MV-4-11 (cell line): ENCODE measurements at places on chromosomes 4 and X.

DNA sequence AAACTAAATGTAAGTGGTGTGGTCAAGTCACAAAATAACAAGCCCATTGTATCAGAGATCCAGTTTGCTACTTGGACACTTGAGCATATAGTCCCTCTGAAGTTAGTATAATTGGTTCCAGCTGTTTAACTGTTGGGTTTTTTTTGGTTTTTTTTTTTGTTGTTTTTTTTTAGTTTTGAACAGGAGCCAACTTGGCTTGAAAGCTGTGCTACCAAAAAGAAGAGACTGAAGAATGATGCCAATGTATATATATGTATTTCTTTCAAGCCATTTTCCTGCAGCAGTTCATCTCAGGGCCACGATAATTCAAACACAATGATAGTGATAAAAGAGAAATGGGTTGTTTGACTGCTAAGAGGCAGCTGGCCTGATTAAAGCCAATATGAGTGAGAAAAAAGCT, 138.3 kb downstream of the PCDH18 start:
- DNase-seq: no peak

DNA sequence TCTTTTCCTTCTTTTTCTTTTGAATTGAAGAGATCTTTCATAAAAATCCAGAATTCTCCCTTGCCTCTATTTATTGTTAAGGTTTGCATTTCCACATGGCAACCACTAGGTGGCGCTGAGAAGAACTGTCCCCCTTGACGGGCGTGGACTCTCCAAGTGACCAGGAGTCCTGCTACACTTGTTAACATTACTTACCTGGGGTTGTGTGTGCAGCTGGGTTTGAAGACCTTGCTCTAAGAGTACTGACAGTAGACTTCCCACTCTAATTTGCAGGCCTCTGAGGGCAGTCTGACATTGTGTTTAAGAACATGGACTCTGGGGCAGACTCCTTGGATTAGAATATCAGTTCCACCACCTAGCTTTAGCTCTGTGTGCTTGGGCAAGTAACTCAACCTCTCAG, 52.8 kb downstream of the GPRIN3 start:
- DNase-seq: no peak

- no peak for DNase-seq
These were observed 32.7 kb downstream of the SMARCAD1 start for GRCh38 chr4:94240384-94240783.

DNA sequence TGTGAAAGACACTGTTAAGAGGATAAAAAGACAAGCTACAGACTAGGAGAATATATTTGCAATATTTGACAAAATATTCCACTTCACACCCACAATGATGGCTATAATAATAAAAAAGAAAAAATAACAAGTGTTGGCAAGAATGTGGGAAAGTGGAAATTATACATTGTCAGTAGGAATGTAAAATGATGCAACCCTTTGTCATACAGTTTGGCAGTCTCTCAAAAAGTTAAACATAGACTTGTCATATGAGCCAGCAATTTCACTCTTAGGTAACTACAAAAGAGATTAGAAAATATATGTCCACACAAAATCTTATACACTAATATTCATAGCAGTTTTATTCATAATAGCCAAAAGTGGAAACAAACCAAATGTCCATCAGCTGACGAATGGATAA, 5.2 kb upstream of the RADX start:
- DNase-seq: no peak

DNA sequence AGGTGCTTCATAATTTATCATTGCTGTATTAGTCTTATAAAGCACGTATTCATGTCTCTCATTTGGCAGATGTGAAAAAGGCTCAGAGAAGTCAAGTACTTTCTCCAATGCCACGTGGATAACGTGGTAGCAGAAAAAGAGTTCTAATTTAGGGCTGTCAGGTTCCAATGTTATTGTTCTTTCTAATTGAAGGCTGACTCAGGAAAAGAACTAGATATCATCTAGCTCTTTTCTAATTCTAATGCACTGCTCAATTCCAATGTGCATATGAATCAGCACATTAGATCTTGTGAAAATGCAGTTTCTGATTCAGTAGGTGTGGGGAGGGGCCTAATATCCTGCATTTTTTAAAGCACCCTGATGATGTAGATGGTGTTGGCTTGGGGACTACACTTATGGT, 22.8 kb downstream of the AGA start:
- no peak for DNase-seq

DNA sequence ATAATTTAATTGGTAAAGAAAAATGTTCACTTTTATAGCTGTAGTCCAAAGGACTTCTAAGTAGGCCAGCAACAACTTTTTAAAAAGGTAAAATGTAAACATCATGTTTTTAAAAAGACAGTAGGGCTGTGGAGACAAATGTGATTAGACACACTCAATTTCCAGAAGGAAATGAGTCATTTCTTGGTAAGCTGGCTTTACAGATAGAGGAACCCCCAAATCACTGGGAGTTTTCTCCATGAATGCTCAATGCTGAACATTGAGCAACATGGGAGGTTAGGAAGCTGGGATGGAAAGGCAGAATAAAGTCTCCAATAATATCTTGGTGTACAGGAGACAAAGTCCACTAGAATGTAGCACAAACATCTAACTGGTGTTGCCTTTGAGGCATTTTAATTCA, 121.3 kb downstream of the NWD2 start:
- DNase-seq: peak; percentile 57

DNA sequence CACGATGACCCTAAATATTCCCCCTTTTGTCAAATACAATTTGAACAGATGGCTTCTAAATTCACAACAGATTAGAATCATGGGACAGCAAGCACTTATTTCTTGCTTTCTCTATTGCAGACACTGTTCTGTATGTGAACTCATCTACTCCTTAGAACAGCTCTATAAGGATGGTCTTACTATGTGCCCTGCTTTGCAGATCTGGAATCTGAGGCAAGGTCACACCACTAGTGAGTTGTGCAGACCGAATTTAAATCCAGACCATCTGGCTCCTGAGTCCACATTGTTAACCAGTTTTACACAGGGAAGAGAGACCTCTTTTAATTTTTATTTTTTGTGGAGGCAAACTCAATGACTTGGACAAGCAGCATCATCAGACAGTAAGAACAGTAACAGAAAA, 50.2 kb downstream of the GPRIN3 start:
- no peak for DNase-seq

DNA sequence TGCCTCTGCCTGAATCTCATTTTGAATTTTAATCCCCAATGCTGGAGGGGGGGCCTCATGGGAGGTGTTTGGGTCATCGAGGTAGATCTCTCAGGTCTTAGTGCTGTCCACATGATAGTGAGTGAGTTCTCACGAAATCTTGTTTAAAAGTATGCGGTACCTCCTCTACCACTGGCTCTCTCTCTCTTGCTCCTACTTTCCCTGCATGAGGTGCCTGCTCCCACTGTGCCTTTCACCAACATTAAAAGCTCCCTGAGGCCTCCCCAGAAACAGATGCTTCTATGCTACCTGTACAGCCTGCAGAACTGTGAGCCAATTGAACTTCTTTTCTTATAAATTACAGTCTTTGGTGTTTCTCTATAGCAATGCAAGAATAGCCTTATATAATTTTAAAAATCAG, 560.7 kb upstream of the CPEB2 start:
- no peak for DNase-seq

DNA sequence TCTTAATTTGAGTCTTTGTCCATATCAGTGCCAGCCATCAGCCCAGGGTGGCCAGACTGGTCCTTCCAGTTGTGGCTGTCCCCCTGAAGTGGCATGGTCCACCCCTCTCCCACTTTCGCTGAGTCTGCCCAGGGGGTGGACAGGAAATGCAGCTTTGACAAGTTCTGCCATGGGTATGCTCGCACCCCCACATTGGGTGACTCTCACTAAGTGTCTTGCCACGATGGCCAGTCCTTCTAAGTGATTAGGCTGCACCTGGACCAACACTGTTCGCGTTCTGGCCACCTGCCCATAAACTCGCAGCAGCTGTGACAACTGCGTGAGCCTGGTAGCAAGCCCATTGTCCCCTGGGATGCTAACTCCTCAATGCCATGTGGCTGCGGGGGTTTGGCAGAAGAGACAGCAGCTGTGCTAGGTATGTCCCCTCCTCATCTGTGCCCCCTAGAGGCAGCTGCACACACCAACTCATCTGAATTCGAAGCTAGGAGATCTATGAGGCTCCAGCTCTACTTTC, 10.0 kb upstream of the LNX1 start:
- DNase-seq: peak; percentile 24

DNA sequence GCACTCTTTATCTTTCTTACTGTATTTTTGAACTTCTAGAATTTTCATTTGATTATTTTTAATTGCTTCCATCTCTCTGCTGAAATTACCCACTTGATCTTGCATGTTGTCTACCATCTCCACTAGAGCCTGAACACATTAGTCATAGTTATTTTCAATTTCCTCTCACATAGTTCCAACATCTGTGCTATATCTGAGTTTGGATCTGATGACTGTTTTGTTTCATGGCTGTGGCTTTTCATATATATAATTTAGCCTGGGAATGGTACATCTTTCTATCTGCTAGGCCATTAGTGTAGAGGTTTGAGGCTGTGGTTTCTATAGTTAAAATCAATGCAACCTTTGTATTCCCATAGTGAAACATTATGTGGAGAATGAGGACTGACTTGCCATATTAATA, 33.2 kb downstream of the NPY2R start:
- no peak for DNase-seq

- DNase-seq: no peak
These were observed 46.4 kb downstream of the IL13RA1 start for GRCh38 chrX:118773782-118774181.

GRCh38 chr4:6772223-6772928, 10.2 kb upstream of the KIAA0232 start:
- DNase-seq: peak; percentile 5

- DNase-seq: peak; percentile 74
These were observed 1431.6 kb upstream of the TENM3 start for GRCh38 chr4:180811556-180811955.

- DNase-seq: no peak
These were observed 38.5 kb downstream of the TRMT44 start for GRCh38 chr4:8478801-8479744.

- no peak for DNase-seq
These were observed 12.1 kb downstream of the TMEM156 start for GRCh38 chr4:39020130-39020529.
